Fibroblast of villous mesenchyme (primary cell): ENCODE measurements at places on chromosomes 3 and 15. TPM values are rescaled to one million over a fixed set of nuclear protein-coding genes. Genes with fewer than 3 reads are reported as not detected.

PRICKLE2 gene
- 36.3 and 42.2 TPM in 2 replicates for total RNA-seq

CAMK1 gene
- 27.6 and 30.0 TPM in 2 replicates for total RNA-seq

CDHR4 gene
- not detected in 2 replicates for total RNA-seq

MESP1 gene
- total RNA-seq, result under 0.01 TPM in 2 replicates

USF3 gene
- 7.7 and 12.5 TPM in 2 replicates for total RNA-seq

ZCWPW2 gene
- 0.43 and 0.64 TPM in 2 replicates for total RNA-seq

SERPINI2 gene
- total RNA-seq, result not detected in 2 replicates

GLDN gene
- 0.32 and 0.43 TPM in 2 replicates for total RNA-seq
